ENCODE measurements at places on chromosomes 16 and 17.

GRCh38 chr17:10052106-10052813 is 146.1 kb downstream of the GAS7 start:
- no peak for DNase-seq

GRCh38 chr17:49571764-49572163 is 3.9 kb upstream of the NXPH3 start:
- DNase-seq = no peak

DNA sequence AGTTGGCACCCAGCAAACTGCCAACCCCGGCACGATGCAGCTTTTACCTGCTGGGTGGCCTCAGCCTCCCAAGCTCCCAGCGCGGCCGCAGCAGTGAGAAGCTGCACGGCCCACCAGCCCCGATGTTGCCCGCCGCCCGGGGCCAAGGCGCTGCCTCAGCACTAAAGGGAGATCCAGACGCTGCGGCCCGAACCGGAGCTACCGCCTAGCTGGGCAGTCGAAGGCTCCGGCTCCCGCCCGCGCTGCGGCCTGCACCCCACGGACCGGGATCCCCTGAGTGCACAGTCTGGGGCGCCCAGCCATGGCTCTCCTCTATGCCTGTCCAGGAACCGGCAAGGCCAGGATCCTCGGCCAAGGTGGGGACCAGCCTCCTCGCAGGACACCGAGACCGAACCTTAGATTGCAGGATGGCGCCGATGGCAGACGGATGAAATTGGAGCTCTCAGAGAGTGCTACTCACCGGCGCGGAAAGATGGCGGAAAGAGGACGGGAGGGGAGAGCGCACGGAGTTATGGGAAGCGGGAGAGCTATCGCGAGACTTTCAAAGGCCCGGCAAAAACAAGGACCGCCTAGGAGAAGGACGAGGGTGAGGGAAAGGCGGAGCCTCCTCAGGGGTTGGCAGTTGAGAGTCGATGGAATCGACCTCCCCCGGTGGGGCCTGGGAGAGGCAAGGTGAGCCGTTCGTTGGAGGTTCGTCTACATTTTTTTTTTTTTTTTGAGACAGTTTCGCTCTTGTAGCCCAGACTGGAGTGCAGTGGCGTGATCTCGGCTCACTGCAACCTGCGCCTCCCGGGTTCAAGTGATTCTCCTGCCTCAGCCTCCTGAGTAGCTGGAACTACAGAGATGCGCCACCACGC is at the start of gene RPS15A:
Gene RPS15A, minus strand, starts transcription at position 485 of the 857 bp plus-strand sequence. CDS start 1,221 bp downstream, outside the sequence.
- peak; percentile 96 for DNase-seq

DNA sequence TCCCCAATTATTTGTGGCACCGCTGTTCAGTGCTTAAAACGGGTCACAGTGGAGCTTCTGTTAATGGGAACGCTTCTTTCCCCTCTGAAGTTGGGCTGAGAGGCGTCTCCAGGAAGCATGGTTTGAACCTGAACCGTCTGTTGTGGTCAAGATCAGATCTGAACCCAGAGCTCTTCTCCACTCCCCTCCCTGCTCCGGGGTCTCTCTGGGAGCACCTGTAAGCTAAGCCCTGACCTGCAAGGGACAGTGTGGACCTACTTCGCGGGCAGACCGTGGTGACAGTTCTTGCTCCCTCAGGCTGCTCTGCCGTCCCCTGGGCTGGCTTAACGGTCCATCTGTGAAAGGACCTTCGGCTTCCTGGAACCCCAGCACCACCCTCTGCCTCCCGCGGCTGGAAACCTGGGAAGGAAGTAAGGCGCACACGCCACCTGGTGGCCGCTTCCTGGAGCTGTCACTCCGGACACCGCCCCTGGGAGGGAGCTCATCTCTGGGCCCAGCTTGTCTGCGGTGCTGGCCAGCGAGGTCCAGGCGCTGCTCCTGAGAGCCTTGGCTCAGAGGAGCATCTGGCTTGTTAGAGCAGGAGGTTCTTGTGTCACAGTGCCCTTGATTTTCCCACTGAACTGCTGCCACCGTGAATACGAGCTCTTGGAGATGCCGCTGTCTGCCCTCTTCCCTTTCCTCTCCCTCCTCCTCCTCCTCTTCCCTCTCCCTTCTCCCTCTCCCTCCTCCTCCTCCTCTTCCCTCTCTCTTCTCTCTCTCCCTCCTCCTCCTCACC is 518.5 kb upstream of the EEF2KMT start:
- peak; percentile 58 for DNase-seq

GRCh38 chr16:557463-558297 is 2.5 kb upstream of the PRR35 start:
- no peak for DNase-seq

DNA sequence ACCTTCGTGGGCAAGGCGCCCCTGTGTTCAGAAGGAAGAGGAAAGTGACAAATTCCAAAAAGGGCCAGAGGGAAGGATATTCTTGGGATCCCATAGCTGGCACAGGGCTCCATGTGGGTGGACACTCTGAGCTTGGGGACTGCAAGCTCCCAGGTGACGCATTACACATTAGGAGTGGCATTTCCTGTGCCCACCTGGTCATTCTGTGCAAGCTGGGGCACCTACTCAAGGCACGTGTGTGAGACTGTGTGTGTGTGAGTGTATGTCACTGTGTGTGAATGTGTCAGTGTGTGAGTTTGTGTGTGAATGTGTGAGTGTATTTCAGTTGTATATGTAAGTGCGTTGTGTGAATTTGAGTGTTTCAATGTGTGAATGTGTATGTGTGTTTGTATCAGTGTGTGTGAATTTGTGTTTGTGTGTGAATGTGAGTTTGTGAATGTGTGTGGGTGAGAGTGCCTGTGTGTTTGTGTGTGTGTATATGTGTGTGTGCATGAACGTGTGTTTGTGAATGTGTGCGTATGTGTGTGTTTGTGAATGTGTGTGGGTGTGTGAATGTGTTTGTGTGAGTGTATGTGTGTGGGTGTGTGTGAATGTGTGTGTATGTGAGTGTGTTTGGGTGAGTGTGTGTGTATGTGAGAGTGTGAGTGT is 1.6 kb upstream of the CD300A start:
- DNase-seq = no peak

DNA sequence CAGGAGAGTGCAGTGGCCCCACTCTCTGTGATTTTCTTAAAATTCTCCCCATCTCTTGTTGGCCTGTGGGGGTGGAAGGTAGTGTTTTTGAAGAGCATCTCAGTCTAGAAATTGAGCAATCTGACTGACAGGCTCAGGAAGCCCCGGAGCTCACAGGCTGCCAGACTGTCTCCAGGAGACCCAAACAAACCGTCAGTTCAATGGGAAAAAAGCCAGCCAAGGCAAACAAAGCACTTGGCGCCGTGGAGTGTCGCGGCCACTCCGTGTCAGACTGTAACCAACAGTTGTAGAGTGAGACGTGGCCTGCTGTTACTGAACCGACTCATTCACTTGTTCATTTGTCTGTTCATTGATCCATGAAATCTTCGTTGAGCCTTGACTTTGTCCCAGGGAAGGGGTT is 33.7 kb downstream of the RGS9 start:
- DNase-seq = no peak

DNA sequence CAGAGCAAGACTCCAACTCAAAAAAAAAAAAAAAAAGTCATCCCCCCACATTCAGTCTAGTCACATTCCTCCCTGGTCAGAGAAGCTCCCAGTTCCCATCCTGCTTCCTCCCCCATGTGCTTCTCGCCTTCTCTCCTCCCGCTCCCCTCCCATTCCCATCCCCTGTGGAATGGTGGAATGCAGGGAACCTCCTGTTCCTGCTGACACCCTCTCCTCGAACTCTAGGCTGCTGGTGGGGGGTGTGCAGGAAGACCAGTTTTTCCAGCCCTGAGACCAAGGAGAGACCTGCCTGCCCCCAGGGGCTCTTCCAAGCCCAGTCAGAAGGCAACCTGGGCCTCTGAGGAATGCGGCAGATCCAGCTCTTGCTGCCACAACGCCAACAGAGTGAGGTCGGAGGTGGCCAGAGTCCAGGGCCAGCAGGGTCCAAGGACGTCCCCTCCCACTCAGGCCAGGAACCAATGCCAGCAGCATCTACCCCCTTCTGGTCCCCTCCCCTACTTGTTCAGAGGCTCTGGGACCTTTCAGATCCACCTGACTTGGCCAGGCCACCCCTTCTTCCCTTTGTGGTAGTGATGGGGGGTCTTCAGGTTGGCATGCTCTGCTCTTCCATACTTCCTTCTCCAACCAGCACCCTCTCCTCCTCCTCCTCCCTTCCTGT is 39.3 kb upstream of the TAC4 start:
- DNase-seq = no peak
